Stimulated activated CD8-positive, alpha-beta memory T cell treated with anti-CD3 and anti-CD28 coated beads, Interleukin-15, amount 100 ng/mL, for 24 hours (primary cell): ENCODE measurements at places on chromosomes 6 and 20.
A peak's percentile ranks its signal among the peaks of the same experiment; 100 is the strongest.

DNA sequence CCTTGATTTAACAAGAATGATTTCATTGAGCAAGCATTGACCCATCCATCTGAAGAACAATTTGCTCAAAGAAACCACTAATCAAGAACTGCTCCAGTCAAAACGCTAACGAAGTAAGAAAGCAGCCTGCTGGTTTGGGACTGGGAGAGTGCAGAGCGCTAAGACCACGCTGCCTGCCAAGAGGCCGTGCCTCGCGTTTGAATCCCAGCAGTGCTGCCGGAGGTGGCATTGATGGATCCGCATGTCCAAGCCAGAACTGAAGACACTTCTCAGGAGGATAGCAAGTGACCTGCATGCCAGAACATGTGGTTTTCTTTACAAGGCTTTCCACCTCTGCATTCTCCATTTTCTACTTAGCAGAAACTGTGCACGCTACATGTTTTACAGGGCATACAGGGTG lies 105.2 kb upstream of the FOXC1 start:
- no peak for DNase-seq

- DNase-seq = peak; percentile 11
Observed at GRCh38 chr20:25750765-25751696, 54.4 kb upstream of the ZNF337 start.

- no peak for DNase-seq
Observed at GRCh38 chr6:26223650-26224546, 136.7 kb downstream of the HFE start.

- DNase-seq = no peak
Observed at GRCh38 chr20:64056889-64057627, 5.9 kb upstream of the TCEA2 start.

GRCh38 chr6:154951345-154952200 lies 43.5 kb upstream of the TIAM2 start:
- DNase-seq = no peak

- DNase-seq = no peak
Observed at GRCh38 chr20:40925829-40926510, 102.7 kb upstream of the TOP1 start.

DNA sequence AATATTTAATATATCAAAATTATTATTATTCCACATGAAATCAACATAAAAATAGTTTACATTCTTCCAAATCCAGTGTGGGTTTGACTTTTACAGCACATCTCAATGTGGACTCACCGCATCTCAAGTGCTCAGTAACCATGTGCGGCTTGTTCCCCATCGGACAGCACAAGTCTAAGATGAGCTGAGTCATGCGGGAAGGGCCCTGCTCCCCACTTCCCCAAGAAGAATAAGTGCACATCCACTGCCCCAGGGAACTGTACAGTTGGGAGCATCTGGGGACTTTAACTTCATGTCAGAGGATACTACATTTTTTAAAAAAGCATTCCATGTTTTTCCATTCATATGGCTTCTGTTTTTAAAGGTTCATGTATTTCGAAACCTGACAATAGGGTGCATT lies 325.6 kb downstream of the BTBD3 start:
- no peak for DNase-seq

DNA sequence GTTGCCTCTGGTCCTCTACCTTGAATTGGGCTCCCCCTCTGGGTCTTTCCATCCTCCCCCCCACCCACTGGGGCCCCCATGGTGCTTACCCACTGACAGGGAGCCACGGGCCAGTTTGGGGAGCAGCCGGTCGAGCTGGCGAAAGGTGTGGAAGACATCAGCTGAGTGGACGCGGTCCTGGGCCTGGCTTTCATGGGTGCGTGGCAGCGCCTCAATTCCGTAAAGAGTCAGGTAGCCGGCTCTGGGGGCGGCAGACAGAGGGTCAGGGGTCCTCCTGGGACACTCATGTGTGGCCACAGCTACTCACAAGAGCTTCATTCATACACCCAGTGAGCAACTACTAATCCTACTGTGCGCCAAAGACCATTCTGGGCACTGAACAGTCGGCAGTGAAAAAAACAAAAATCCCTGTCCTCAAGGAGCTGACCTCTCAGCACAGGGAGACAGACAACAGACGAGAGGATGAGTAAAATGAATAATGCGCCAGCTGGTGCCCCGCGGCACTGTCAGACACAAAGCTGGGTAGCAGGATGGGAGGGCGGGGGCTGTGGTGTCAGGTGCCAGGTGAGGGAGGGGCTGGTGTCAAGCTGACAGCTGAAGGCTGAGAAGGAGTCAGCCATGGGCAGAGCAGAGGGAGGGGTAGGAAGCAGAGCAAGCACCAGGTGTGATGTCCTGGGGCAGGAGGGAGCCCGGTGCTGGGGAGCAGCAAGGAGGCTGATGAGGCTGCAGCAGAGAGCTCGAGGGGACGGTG lies 28.3 kb downstream of the PTGIS start:
- no peak for DNase-seq

- no peak for DNase-seq
Observed at GRCh38 chr6:167817016-167817415, 9.7 kb upstream of the AFDN start.

DNA sequence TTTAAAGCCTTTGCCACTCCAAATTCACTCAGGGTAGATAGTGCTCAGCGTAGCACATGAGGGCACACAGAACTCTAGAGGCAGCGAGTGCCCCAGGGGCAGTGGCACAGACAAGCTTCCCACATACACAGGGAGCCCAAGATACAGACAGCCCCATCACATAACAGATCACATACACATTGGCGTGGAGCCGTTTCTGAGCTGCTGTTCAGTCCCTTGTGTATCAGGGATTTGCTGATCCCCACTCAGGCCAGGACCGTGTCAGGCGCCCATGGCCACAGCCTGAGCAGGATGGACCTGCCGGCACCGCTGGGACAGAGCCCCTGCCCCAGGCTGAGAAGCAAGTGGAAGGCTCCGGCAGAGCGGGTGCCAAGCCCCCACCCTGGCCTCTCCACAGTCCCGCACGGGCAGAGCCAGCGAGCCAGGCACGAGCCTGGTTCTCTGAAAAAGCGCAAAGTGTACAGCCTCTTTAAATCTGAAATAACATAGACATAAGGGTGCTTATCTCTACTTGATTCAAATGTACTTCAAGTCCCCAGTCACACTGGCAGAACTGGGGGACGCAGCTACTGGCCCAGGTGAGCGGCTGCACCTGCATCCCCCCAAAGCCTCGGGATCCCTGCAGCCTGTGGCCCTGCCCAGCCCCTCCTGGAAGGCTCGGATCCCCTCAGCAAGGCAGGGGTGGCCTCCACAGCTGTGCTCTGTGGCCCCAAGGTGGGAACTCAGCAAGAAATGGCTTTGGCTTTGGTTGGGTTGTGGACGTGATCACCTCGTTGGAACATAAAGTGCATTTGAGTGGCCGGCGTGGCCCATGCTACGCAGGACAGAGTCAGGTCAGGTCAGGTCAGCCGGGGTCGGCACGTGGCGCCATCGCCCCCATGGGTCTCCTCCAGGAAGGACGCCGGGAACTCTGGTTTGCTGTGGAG lies 231.3 kb downstream of the ERMARD start:
- DNase-seq = no peak

DNA sequence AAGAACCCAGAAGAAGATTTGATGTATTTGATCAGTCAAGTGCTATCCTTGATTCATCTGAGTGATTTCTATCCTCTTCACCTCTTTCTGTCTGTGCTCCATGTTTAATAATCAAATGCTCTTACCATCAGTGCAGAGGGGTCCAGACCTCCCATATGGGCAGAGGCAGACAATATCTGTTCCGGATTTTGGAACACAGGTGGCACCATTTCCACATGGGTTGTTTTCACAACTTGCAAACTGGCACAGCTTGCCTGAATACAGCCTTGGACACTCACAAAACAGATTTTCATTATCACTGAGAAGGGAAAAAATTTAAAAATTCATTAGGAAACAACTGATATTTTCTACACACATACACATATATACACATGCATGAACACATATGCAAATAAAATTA lies 228.5 kb downstream of the PHF3 start:
- no peak for DNase-seq

DNA sequence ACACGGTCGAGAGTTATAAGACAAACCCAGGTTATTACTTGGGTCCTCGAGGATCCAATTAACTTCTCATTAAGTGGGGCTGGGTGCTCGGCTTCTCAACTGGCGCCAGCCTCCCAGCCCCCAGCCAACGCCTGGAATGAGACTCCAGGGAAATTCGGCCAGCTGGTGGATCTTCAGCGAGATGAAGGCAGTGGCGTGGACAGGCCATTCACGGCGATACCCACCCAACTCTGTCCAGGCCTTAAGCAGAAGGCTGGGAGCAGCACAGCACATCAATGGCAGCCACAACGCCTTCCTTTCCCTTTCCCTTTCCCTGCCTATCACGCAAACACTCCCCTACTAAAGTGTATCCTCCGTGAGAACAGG lies 868 bp downstream of the METTL24 start:
- DNase-seq = no peak

- no peak for DNase-seq
Observed at GRCh38 chr6:168605964-168606363, 165.0 kb downstream of the SMOC2 start.

DNA sequence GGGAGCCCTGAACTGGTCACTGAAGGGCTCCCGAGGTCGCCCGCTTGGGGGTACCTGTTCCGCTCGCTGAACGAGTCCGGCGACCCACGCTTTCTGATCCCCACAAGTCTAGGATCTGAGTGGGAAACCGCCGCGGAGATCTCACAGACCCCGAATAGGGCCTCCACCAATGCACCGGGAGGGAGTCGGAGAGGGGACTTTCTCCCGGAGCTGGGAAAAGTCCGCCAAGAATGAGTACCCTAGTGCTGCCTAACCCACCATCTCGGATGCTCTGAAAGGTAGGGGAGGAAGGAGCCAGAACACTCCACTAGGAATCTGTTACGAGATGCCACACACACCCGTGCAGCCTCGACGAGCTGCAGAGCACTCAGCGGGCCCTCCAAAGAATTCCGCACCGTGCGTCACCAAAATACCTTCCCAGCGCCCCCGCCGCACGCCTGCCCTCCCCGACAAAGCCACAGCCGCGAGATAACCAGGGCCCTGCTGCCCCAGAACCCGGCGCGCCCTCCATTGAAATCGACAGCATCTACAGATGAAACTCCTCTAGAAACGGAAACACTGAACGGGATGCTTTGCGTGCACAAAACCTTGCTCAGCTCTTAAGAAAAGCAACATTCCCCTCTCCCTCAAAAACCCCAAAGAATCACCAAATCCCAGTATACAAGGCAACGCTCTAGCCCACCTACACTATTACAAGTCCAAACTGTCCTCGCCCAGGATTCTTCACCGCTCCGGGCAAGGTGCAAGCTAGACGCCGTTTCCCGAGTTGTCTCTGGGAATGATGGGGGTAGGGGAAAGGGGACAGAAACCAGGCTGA lies 686 bp downstream of the COL12A1 start:
- DNase-seq = no peak

DNA sequence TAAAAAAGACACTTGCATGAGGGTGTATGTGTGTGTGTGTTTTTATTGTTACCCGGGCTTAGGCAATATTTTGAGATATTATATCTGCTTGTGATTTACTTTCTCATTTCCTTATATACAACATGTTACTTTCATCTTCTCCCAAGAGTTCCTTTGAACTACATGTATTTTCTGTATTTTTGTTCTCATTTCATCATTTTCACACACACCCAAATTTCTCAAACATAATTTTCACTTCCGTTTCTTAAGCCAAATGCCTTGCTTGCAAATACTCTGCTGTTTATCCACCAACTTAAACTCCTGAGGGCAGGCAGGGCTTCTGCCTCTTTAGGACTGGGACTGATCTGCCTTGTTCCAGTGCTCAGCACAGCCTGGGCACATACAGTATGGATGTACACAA lies 69.3 kb upstream of the FYN start:
- DNase-seq = no peak

GRCh38 chr6:51788121-51788520 lies 299.3 kb downstream of the PKHD1 start:
- no peak for DNase-seq

DNA sequence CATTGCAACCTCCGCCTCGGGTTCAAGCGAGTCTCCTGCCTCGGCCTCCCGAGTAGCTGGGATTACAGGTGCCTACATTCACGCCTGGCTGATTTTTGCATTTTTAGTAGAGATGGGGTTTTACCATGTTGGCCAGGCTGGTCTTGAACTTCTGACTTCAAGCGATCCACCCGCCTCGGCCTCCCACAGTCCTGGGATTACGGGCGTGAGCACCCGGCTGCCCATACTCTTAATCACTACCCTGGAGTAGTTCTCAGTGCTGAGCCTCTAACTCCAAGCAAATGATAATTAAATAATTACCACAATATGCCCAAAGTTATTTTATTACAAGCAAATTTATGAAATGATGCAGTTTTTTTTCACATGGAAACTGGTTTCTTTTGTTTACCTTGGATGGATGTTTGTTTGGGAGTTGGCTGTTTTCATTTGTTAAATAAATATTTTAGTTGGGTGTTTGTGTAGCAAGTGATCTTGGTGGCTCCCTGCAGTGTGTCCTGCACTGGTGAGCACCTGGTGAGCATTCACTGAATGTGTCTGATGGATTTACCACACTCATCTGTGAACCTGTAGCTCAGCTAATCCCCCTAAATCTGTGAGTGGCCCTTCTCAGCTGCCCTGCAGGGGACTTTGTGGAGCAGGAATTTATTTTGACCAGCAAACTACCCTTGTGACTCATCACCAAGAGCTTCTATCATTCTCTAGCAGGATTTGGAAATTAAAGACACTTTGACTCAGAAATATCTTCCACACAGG lies 36.9 kb downstream of the UTRN start:
- DNase-seq = no peak

GRCh38 chr20:5041433-5041832 lies 40.1 kb upstream of the SLC23A2 start:
- no peak for DNase-seq

DNA sequence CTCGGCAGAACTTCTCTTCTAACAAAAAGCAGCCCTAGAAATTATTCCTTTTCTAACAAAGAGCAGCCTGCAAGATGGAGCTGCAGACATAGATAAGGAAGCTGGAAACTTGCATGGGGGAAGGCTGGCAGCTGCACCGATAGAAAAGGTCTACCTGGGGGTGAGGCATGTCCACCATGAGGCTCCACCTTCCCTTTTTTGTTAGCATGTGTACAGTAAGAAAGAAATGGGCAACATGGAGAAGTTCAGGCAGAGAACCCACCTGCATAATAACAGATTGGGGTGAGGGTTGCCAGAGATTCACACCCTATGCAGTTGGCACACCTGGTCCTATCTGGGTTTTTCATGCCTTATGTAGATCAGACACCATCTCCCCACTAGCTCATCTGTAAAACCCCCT lies 25.4 kb downstream of the ZNF311 start:
- no peak for DNase-seq
